ENCODE measurements at places on chromosomes 7 and 10. TPM values are rescaled to one million over a fixed set of nuclear protein-coding genes. Genes with fewer than 3 reads are reported as not detected.
A peak's percentile ranks its signal among the peaks of the same experiment; 100 is the strongest.

Gene MKI67
- 44.0 TPM for total RNA-seq

Gene AZGP1
- total RNA-seq: 0.27 TPM

- H3K27ac ChIP-seq: no peak overlapping the region
- H3K4me1 ChIP-seq: no peaks in the 10 kb centered on the region
- H3K27me3 ChIP-seq: peaks cover 12% of the 10 kb centered on the region
- no peaks in the 10 kb centered on the region for H3K36me3 ChIP-seq
- DNase-seq: no peak
Observed at GRCh38 chr10:62620491-62620890, 184.0 kb upstream of the ADO start.

Gene CCDC172
- not detected for total RNA-seq

DNA sequence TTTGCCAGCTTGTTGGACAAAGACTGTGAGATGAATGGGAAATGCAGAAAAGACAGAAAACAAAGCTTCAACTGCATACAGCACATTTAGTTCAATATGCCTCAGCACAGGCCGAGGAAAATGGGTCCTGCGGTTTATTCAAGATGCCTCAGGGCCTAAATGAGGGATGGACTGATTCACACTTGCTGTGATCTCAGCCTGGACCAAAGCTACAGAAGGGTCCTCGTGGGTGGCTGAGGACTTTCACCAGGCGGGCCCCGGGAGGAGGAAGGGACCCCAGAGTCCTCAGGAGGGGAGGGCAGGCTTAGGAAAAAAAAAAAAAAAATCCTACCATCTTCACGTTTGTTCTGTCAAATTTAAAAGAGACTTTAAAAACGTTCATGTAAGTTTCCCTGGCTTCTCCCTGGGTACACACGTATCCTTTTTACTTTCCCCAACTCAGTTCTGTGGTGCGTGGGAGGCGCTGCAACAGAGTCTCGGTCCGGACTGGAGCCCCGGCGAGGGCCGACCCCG, 624 bp upstream of the ZNF783 start:
- no peak for DNase-seq
- H3K36me3 ChIP-seq: peaks cover 13% of the 10 kb centered on the region
- H3K27me3 ChIP-seq: no peaks in the 10 kb centered on the region
- peak overlapping the region; percentile 79 for H3K4me3 ChIP-seq
- H3K4me1 ChIP-seq: peaks cover 6% of the 10 kb centered on the region

GRCh38 chr10:29720149-29720548, 85.4 kb upstream of the SVIL start:
- peaks cover 8% of the 10 kb centered on the region for H3K4me1 ChIP-seq
- H3K27ac ChIP-seq: no peak overlapping the region
- H3K36me3 ChIP-seq: peaks cover 48% of the 10 kb centered on the region
- H3K27me3 ChIP-seq: no peaks in the 10 kb centered on the region
- no peak for DNase-seq

DNA sequence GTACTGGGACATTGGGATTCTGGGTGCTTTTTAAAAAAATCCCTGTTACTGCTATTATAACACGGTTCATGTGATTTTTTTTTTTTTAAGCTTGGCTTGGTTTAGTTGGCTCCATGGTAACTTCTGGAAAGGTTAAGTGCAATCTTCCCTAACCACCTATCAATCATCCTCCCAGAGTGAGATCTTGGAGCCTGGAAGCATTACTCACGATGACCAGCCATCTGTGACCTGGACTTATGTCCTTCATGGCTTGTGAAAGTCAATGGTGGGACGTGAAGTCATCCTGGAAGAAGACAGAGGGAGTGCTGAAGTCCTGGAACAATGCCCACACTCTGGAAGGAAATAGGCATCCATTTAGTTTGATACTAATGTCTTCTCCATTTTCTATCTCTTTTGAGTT, 135.5 kb upstream of the FRMD4A start:
- H3K36me3 ChIP-seq: peaks cover 5% of the 10 kb centered on the region
- DNase-seq: no peak
- H3K27ac ChIP-seq: no peak overlapping the region
- no peak overlapping the region for H3K4me3 ChIP-seq

- H3K4me1 ChIP-seq: no peaks in the 10 kb centered on the region
- DNase-seq: no peak
- H3K27ac ChIP-seq: no peak overlapping the region
- peaks cover 4% of the 10 kb centered on the region for H3K36me3 ChIP-seq
- H3K27me3 ChIP-seq: no peaks in the 10 kb centered on the region
Observed at GRCh38 chr7:124856299-124856888, 73.2 kb downstream of the POT1 start.

Gene NRG3
- total RNA-seq: 0.57 TPM

DNA sequence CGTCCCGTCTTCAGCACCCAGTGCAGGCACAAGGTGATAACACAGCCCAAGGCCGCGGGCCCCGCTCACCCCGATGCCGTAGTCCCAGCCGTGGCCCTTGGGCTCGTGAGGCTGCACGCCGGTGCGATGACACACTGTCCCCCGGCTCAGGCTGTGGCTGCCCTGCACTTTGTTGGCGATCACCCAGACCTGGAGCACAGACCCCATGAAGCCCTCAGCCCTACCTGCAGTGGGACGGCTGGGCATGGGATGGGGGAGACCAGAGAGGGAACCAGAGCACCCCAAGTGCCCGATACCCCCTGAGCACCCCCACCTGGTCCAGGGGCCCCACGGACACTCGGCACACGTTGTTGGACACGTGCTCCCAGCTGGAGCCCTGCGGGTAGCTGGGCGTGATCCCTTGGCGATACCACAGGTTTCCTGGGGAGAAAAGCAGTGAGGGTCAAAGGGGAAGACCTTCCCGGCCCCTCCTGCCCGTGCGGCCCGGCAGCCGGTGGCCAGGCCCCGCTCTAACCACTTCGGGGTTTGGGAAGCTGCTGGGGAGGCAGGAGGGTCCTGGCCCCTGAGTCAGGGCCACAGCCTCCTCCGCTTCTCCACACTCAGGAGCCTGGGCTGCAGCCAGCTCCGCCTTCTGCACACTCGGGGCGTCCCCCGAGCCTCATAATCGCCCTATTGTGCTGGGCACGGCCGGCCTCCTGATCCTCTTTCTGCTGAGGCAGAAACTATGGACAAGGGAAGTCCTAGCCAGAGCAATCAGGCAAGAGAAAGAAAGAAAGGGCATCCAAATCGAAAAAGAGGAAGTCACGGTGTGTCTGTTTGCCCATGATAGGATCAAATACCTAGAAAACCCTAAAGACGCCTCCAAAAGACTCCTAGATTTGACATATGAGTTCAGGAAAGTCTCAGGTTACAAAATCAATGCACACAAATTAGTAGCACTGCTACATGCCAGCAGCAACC, 6.7 kb downstream of the BHLHA15 start:
- peaks cover 23% of the 10 kb centered on the region for H3K36me3 ChIP-seq
- peaks cover 2% of the 10 kb centered on the region for H3K4me1 ChIP-seq
- no peak for DNase-seq

DNA sequence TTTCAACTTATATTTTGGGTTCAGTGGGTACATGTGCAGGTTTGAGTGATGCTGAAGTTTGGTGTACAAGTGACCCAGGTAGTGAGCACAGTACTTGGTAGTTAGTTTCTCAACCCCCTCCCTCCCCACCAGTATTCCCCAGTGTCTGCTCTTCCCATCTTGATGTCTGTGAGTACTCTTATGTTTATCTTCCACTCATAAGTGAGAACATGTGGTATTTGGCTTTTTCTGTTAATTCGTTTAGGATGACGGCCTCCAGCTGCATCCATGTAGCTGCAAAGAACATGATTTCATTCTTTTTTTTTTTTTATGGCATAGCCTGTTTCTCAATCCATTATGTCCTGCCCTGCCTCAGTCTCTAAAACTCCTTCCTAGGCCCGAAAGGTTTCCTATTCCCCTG, 222.1 kb downstream of the WDR37 start:
- H3K36me3 ChIP-seq: no peaks in the 10 kb centered on the region
- peaks cover 44% of the 10 kb centered on the region for H3K27me3 ChIP-seq
- no peak for DNase-seq
- no peaks in the 10 kb centered on the region for H3K4me1 ChIP-seq

Gene FAM131B
- total RNA-seq: 6.1 TPM

Gene FOXK1
- total RNA-seq: 56.7 TPM

Gene TMEM254
- 30.7 TPM for total RNA-seq

Gene TMEM270
- total RNA-seq: not detected

GRCh38 chr7:137996386-137996851, 5.5 kb downstream of the CREB3L2 start:
- H3K4me1 ChIP-seq: peaks cover 54% of the 10 kb centered on the region
- no peaks in the 10 kb centered on the region for H3K27me3 ChIP-seq
- H3K4me3 ChIP-seq: no peak overlapping the region
- peak overlapping the region; percentile 28 for H3K27ac ChIP-seq
- peaks cover 9% of the 10 kb centered on the region for H3K36me3 ChIP-seq

DNA sequence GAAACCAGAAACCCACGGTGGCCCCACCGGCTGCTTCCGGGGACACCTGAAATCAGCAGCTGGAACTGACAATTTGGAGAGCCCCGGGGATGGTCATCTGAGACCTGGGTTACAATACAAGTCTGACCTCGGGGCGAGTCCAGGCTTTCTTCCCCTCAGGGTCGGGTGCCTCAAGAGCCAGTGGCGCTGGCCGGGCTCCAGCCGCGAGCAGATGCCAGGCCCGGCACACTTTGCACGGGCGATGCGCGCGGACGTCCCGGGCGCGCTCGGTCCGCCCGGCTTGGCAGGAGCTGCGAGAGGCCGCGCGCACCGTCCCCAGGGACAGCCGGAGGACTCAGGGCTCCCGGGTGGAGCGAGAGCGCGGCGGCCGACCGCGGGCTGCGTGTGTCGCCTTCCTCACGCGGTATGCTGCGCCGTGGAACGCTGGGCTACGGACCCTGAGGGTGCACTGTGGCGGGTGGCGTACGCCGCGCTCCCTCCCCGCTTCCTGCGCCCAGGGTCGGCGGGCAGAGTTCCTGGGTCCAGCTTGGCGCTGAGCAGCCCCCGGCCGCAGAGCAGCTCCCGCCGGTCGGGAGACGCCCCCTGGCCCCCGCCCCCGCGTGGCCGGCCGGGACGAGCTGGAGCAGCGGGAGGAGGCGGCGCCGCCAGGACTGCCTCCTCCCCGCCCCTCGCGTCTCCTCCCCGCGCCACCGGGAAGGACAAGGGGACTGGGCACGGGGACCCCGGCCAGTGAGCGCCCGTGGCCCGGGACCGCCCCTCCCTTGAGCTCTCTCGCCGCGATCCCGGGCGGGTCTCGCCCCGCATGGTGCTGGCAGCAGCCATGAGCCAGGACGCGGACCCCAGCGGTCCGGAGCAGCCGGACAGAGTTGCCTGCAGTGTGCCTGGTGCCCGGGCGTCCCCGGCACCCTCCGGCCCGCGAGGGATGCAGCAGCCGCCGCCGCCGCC, at the start of gene RBM20:
TSS of gene RBM20 (plus strand) at position 684 of the 945 bp plus-strand sequence. CDS start at position 803, 119 bp downstream.
- no peaks in the 10 kb centered on the region for H3K36me3 ChIP-seq
- peaks cover 64% of the 10 kb centered on the region for H3K4me1 ChIP-seq
- peak within 1 kb of the TSS; percentile 86 for H3K4me3 ChIP-seq

- no peak overlapping the region for H3K27ac ChIP-seq
- peaks cover 10% of the 10 kb centered on the region for H3K4me1 ChIP-seq
- peaks cover 90% of the 10 kb centered on the region for H3K27me3 ChIP-seq
- no peak for DNase-seq
- no peak overlapping the region for H3K4me3 ChIP-seq
Observed at GRCh38 chr10:101295261-101295660, 58.7 kb upstream of the BTRC start.

- H3K4me1 ChIP-seq: peaks cover 4% of the 10 kb centered on the region
- DNase-seq: no peak
- no peak overlapping the region for H3K4me3 ChIP-seq
Observed at GRCh38 chr7:80954191-80954590, 35.3 kb upstream of the SEMA3C start.

- DNase-seq: no peak
- H3K27me3 ChIP-seq: peaks cover 10% of the 10 kb centered on the region
- no peaks in the 10 kb centered on the region for H3K36me3 ChIP-seq
Observed at GRCh38 chr10:16566202-16566805, 44.6 kb upstream of the C1QL3 start.

- H3K4me1 ChIP-seq: peaks cover 60% of the 10 kb centered on the region
- H3K4me3 ChIP-seq: no peak overlapping the region
- no peaks in the 10 kb centered on the region for H3K27me3 ChIP-seq
- peak overlapping the region; percentile 92 for H3K27ac ChIP-seq
Observed at GRCh38 chr10:91598211-91598977, 34.5 kb downstream of the PPP1R3C start.

- H3K4me1 ChIP-seq: peaks cover 47% of the 10 kb centered on the region
- H3K27me3 ChIP-seq: no peaks in the 10 kb centered on the region
Observed at GRCh38 chr7:23469150-23469960, 936 bp downstream of the IGF2BP3 start.

DNA sequence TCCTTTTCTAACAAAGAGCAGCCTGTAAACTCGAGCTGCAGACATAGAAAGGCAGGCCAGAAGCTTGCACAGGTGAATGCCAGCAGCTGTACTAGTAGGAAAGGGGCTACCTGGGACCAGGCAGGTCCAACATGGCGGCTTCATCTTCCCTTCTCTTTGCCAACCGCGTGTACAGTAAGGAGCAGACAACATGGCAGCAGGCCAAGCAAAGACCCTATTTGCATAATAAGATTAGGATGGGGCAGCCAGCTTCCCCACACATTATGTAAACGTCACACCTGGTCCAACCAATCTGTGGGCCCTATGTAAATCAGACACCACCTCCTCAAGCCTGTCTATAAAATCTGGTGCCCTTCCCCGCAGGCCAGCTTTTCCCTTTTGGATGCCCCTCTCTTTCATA, 1186.5 kb upstream of the AUTS2 start:
- no peaks in the 10 kb centered on the region for H3K4me1 ChIP-seq
- no peaks in the 10 kb centered on the region for H3K36me3 ChIP-seq
- no peak for DNase-seq
- no peaks in the 10 kb centered on the region for H3K27me3 ChIP-seq
- no peak overlapping the region for H3K4me3 ChIP-seq

DNA sequence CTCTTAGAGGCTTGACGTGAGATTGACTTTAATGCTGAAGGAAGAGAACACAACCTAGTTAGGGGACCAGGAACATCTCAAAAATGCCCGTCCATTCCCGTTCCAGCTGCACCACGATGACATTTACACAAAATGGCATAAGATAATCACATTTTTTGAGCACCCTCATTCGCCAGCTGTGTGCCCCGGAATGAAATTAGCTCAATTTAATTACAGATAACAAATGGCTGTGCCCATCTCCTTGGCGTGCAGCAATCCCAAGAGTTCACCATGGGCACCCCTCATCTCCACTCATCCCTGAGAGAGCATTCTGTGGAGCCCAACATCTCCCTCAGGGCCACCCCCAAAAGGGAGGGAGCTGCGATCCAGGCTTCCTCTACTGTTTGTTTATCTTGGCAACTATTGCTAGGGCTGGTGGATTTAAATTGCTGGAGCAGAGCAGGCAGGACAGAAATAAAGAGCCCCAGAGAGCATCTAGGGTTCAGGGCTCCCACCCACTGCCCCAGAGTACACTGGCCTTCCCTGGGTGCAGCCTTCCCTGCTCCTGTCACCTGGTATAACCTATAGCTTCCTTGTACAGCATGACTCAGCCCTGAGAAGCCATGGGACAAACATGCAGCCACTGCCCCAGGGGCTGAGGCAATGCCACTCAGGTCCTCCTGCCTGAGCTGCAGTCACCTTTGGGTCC, 263.5 kb downstream of the ZEB1 start:
- no peaks in the 10 kb centered on the region for H3K27me3 ChIP-seq
- no peak overlapping the region for H3K4me3 ChIP-seq
- H3K27ac ChIP-seq: peak overlapping the region; percentile 71
- peaks cover 33% of the 10 kb centered on the region for H3K4me1 ChIP-seq
- no peak for DNase-seq

Data from mesothelial cell of epicardium (in vitro differentiated cells).